ENCODE measurements at places on chromosomes 1 and 21.

GRCh38 chr1:245292141-245292540 lies 137.4 kb downstream of the KIF26B start:
- DNase-seq: no peak

GRCh38 chr1:24566236-24566867 lies 10.5 kb downstream of the NCMAP start:
- DNase-seq: no peak

GRCh38 chr1:20836230-20836629 lies 49.1 kb upstream of the HP1BP3 start:
- no peak for DNase-seq

DNA sequence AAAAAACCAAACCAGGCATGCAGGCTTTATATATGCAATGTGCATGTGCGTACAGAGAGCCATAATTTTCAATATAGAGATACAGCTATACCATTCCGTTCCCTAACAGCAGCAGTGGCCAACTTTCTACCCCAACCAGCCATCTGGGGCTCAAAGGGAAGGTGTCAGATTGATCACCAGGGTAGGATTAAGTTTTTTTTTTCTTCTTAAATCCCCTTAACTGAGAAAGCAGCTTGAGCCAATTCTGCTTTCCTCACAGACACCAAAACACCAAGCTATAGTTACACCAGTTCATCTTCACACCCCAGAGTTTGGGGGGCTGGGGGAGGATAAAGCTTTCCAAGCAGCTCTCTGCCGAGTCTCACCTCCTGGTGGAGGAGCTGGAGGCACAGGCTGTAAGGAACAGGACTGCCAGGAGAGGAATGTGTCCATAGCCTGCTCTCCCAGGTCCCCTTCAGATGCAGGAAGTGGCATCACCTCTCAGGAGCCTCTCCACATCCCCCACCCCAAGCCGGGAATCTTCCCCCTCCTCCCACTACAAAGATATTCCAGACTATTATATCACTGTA lies 87.9 kb downstream of the SSBP3 start:
- no peak for DNase-seq

DNA sequence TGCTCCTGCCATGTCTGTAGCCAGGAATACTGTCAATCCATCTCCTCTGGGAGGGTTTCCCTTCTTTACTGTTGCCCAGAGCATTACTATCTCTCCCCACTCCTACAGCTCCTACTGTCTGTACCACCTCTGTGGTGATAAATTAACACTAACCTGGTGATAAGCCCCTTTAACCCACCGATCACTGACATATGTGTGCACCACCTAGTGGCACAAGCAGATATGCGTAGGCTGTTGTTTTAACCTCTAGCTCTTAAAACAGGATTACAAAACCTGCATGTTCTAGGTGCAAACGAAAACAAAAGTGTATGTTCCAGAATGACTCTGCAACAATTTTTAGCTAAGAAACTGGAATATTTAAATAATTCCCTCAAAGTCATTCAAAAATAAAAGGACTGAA lies 93.9 kb upstream of the BEND5 start:
- no peak for DNase-seq

DNA sequence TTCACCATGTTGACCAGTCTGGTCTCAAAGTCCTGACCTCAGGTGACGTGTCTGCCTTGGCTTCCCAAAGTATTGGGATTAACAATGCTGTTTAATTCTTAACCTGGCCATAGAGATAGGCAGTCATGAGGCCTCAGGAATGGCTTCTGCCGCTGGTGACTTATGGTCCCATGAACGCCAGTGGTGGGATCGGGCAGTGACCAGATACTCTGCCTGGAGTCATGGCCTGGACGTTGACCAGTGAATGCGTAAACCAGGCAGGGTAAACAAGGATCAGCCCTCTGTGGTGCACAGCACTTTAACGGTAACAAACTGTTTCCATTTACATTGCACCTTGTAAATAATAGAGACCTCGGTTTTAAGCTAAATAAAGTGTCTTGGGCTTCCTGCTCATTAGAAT lies 23.0 kb downstream of the MTARC1 start:
- DNase-seq: no peak

- DNase-seq: no peak
These were observed 516.7 kb upstream of the B3GALT2 start for GRCh38 chr1:193703121-193703520.

- no peak for DNase-seq
These were observed 25.1 kb upstream of the HUNK start for GRCh38 chr21:31847761-31848160.

DNA sequence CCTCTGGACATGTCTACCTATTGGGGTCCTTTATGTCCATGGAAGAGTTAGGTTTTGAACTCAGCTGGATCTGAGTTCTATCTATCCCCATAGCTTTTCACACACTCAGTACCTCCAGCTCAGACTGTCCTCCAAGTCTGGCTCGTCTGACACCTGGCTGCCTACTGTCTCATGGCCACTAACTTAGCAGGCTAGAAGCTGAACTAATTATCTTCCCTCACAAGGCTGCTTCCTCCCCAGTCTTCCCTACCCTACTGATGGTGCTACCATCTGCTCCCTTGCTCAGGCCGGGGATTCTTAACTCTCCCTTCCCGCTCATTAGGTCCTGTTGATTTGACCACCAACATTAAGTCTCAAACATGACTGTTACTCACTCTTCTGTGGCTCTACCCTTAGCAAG lies 13.4 kb downstream of the VANGL2 start:
- DNase-seq: no peak

All from CD4-positive, CD25-positive, alpha-beta regulatory T cell (primary cell).